ENCODE measurements at places on chromosomes 6 and 20.

DNA sequence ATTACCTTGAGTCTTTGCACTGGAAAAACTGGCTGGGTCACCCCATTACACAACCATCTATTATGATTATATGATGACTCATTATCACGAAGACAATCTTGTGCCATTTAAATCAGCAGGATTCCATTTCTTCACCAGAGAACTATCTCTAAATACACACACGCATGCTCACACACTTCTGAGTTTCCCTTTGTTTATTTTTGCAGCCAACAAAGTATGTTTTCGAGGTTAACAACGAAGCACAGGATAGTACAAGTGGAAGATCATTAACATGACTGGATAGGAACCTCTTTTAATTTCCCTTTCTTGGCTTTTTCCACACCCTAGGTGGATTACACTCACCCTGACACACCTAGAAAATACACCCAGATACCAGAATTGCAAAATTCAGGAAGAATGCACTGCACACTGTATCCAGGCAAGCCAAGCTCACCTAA lies 18.9 kb downstream of the PERP start:
- peak; percentile 90 for DNase-seq

GRCh38 chr6:4374216-4374615 lies 238.8 kb upstream of the ECI2 start:
- DNase-seq = no peak

DNA sequence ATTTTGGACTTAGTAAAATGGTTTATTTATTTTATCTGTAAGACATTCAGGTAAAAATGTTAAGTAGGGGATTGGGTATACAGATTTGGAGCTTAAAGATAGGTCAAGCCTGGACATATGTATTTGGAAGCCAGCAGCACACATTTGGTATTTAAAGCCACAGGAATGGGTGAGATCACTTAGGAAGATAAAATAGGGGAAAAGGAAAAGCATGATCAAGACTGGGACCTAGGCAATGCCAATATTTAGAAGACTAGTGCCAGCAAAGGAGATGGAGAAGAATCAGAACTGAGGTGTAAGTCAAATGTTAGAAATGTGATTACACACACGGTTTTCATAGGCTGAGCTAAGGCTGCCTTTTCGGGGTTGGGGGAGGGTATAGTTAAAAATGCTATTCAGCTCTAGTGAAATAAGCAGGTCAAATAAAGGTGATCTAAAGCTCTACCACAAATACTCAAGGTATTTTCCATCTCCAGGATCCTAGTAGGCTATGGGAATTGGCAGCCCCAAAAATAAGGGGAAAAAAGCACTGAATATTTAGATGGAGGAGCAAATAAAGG lies 20.6 kb downstream of the SLC2A12 start:
- DNase-seq = no peak

DNA sequence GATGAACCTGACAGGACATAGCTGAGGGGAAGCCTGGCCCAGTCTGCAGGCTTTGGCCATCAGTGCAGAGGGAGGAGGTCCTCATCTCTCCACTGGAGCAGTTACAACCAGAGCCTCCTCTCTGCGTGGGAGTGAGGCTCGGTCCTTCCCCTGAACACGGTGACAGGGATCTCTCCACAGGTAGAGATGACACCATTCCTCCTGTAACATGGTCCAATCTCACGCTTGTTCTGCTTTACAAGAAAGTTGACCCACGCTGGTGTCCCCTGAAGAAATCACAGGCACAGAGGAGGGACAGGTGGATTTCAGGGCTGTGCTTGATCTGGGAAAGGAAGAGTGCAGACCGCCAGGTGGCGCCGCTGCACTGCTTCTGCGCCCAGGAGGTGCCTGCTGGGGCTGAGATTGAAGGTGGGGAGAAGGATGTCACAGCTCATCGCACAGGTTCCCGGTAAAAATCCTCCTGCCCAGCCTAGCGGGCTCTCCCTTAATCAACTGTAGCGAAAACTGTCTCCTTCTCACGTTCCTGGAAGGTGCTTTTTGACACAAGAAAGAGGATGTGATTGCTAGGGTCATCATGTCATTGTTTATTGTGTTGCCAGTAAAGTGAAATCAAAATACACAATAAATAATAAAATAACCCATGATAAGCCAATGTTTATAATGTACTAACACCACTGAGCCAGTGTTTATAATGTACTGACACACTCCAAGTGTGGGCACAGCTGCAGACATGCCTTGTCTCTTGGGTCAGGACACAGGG lies 20.4 kb downstream of the HLA-G start:
- DNase-seq = peak; percentile 86

DNA sequence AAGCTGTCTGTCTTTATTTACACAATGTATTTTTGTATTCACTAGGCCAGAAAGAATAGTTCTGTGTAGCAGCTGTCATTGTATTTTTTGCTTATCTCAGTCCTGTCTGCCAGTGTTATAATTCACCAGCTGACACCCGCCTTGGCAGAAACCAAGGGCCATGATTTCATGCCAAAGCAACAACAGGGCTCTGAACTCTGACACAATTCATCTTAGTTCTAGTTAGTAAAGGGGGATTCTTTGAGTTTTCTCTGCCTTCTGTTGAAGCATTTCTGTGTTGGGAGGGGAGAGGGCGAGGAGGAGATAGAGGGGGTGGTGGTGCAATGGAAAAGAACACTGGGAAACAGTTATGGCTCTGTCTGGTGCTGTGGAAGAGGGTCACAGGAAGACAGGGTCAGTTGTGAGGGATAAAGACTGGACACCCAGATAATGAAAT lies 684.6 kb upstream of the MARCKS start:
- DNase-seq = no peak

DNA sequence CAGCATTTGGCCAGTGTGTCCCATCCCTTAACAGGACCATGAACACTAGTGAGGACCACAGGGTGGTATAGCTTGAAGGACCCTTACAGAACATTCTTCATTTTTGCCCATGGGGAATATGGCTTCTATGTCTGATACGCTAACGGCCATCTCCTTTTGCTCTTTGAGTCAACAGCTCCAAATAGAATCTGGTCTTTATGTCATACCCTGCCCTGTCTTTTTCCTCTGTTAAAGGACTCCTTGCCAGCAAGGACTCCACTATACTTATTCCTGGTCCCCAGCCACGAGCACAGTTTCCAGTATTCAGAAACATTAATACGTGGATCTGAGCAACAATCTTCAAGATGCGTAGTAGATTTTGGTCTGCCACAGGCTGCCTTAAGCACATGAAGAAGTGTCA lies 22.5 kb downstream of the SERPINB1 start:
- no peak for DNase-seq

GRCh38 chr6:82955841-82956240 lies 109.8 kb downstream of the UBE3D start:
- DNase-seq = peak; percentile 80

DNA sequence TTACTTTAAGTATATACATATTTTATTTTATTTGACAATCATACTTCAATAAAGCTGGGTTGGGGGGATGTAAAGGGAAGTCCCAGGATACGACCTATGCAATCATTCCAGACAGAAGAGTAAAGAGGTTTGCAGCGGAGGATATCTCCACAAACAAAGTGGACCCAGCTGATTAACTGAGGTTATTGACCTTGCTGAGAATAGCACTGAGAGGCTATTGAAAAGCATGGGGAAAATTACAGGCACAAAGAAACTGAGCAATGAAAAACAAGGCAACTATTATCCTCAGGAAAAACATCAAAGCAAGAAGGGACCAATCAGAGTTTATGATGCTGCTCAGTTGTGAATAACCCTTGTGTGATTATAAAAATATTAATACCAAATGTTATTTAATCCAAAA lies 32.6 kb downstream of the SERPINB1 start:
- DNase-seq = no peak

GRCh38 chr6:45305546-45305945 lies 22.6 kb upstream of the RUNX2 start:
- peak; percentile 4 for DNase-seq

DNA sequence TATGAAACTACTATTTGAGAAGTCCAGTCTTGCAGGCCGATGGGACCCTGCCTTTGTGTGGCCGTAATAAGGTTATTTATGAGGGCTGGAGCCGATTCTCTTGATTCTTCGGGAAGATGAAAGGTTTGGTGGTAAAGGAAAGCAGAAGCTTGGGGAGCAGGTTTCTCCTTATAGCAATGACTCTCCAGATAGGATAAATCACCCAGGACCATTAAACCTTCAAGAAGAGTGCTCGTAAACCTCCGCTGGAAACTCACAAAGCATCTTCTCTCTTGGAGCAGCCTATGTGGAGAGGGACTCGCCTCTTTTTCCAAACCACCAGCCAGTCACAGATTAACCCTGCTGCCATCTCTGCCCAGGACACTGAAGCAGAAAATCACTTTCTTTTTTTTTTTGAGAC lies 69.6 kb upstream of the SALL4 start:
- DNase-seq = no peak

DNA sequence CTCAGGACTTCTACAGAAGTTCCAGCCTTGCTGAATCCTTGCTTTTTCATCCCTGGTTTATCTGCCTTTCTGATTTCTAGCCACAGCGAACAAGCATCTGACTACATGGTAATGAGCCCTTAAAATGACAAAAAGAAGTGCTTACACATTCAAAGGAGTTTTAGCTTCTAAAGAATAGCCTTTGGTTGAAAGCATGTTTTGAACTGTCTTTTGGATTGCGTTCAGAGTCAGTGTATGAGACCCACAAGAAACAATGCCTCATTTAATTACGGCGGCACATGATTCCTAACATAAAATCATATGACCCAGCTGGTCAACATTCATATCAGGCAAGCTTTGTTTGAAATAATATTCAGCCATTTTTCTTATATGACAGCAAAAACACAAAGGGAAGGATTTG lies 784.2 kb downstream of the KIF16B start:
- DNase-seq = no peak

DNA sequence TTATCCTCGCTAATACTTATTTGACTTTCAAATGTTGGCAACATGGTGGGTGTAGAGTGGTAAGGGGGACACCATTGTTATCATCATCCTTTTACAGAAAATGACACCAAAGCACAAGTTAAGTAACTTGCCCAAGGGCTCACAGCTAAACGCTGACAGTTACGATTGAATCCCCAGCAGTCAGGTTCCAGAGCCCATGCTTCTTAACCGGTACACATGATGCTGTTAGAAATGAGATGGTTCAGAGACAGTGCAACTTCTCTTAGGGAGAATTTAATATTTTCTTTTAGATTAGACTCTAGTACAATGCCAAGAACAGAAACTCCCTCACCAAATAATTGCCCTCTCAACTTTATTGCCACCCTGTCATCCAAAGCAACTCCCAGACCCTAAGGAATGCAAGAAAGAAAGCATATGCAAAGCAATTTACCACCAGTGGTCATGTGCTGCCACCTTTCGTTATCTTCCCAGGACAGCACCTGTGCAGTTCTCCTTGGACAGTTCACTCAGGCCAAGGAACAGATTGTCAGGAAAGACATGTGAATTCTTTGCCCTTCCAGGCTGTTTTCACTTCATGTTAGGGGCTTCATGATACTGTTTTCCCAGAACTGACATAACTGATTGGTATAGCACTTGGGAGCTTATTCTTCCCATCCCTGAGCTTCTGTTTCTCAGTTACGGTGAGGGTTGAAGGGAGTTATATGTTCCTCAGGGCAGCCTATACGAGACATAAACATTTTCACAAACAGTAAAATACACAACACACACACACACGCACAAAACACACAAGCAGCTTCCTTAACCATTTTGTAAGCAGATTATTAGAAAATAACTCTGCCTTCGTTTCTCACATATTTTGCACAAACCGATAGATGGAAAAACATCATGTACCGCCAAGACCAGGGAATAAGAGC lies 5.1 kb downstream of the HLA-DMA start:
- DNase-seq = no peak
